ENCODE measurements at places on chromosomes 7 and 10.

- no peak for DNase-seq
These were observed 45.9 kb downstream of the SVIL start for GRCh38 chr10:29588629-29589421.

- no peak for DNase-seq
These were observed 848 bp upstream of the HOXA4 start for GRCh38 chr7:27131390-27131819.

- no peak for DNase-seq
These were observed 3.5 kb upstream of the GNB2 start for GRCh38 chr7:100670074-100670473.

DNA sequence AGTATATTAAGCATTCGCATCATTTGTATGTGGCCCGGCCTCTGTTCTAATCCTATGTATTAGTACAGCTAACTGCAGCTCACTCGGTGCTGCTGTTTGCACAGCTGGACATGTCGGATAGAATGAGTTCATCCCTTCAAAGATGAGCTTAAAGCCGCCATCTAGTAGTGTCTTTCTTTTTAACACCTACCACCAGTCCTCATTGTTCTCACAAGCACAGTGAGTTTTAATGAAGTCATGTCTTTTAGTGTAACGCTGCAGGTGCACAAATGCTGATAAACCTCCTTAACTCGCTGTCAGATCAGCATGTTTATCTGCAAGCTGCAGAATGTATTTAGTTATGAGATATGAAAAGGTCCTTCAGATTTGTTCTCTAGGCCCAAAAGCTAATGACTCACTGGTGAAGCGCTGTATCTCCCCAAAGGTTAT lies 247.5 kb downstream of the MTERF1 start:
- peak; percentile 50 for DNase-seq

All from NCI-H69 (cell line).